ENCODE measurements at places on chromosomes 7 and 10. TPM values are rescaled to one million over a fixed set of nuclear protein-coding genes. Genes with fewer than 3 reads are reported as not detected.
A peak's percentile ranks its signal among the peaks of the same experiment; 100 is the strongest.

DNA sequence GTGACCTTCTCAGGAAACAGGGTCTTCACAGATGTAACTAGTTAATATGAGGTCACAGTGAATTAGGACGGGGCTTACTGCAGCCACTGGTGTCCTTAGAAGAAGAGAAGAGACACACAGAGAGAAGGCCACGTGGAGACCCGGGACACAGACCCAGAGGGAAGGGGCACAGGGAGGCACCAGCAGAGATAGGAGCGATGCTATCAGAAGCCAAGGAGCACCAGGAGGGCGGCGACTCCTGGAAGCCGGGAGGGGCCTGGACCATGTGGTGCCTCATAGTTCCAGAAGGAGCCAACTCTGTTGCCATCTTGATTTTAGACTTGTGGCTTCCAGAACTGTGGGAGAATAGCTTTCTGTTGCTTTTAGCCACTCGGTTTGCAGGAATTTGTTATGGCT is 505.9 kb downstream of the TCERG1L start:
- no peaks in the 10 kb centered on the region for H3K36me3 ChIP-seq
- H3K27ac ChIP-seq, result no peak overlapping the region
- H3K27me3 ChIP-seq, result peaks cover 4% of the 10 kb centered on the region
- no peak for DNase-seq

DNA sequence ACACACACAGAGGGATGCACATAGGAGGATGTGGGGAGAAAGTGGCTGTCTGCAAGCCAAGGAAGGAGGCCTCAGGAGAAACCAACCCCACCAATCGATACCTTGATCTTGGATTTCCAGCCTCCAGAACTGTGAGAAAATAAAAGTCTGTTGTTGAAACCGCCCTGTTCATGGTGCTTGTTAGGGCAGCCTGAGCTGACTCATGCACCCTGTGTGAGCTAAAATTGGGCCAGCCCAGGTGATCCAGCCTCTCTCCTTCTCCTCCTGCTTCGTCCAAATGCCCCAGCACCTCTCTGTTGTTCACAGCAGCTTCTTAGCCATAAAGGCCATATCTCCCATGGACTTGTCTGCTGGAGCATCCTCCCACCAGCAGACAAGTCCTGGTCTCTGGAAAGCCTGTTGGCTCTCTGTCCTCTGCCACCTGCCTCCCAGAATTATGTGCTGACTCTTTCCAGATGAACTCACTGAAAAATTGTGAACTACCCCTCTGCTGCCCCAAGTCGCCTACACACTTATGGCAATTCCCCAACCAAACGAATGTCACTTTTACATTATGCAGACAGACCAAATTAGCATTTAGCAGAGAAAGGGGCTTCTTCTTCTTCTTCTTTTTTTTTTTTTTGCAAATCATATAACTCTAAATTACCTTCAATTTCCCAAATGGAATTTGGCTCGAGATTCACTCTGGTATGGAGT is 30.2 kb upstream of the CARD11 start:
- no peak overlapping the region for H3K4me3 ChIP-seq
- no peaks in the 10 kb centered on the region for H3K27me3 ChIP-seq
- no peak overlapping the region for H3K27ac ChIP-seq
- no peaks in the 10 kb centered on the region for H3K4me1 ChIP-seq
- no peaks in the 10 kb centered on the region for H3K36me3 ChIP-seq

- no peaks in the 10 kb centered on the region for H3K27me3 ChIP-seq
- peak overlapping the region; percentile 76 for H3K4me3 ChIP-seq
- peak overlapping the region; percentile 89 for H3K27ac ChIP-seq
These were observed 100.3 kb upstream of the SVIL start for GRCh38 chr10:29734962-29735627.

DNA sequence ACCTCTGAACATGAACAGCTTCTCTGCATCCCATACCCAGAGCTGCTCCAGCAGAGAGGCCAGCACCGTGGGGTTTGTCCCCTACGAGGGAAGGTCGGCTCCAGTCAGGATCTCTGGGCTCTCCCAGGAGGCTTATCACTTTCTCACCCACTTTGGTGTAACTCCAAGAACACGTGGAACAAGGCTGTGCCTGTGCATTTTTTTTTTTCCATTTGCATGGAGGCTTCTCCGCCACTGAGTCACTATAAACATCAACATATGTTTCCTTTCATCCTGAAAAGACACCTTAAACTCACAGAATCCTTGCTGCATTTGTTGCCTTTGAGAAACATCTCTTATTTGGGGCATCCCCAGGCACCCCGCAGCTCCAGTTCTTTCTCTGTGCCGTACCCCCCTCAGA is 29.4 kb upstream of the ECHDC3 start:
- H3K4me3 ChIP-seq, result no peak overlapping the region
- H3K27me3 ChIP-seq, result no peaks in the 10 kb centered on the region
- H3K4me1 ChIP-seq, result peaks cover 22% of the 10 kb centered on the region
- no peak overlapping the region for H3K27ac ChIP-seq
- DNase-seq, result no peak
- H3K36me3 ChIP-seq, result no peaks in the 10 kb centered on the region

GRCh38 chr10:35508647-35509046 is 96.5 kb upstream of the GJD4 start:
- H3K36me3 ChIP-seq, result no peaks in the 10 kb centered on the region
- no peak overlapping the region for H3K4me3 ChIP-seq
- no peak overlapping the region for H3K27ac ChIP-seq
- H3K4me1 ChIP-seq, result peaks cover 6% of the 10 kb centered on the region

DRGX gene
- total RNA-seq, result not detected

OLAH gene
- not detected for total RNA-seq

JCAD gene
- total RNA-seq, result 15.3 TPM
